NCI-H1694 (cell line): ENCODE measurements at places on chromosomes 7 and 10.

- no peak for DNase-seq
Observed at GRCh38 chr7:68414631-68415425, 1183.4 kb upstream of the AUTS2 start.

GRCh38 chr7:75696263-75697037, 42.3 kb downstream of the HIP1 start:
- DNase-seq, result no peak

DNA sequence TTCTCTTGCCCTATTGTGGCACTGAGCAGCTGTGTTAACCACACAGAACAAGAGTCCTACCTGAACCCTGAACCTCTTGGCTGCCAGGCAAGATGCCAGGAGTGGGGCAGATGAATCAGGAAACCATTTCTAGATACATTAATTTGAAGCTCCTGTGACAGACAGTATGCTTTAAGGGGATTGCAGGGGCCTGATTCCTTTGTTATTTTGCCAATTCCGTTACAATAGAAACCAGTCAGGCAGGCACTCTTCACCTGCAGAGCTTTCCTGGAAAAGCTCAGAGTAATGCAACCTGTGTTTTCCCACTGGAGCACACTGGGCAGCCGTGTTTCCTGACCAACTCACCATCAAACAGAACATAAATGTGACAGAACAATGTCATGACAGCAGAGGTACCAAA, 233.1 kb downstream of the BMPER start:
- DNase-seq, result no peak

DNA sequence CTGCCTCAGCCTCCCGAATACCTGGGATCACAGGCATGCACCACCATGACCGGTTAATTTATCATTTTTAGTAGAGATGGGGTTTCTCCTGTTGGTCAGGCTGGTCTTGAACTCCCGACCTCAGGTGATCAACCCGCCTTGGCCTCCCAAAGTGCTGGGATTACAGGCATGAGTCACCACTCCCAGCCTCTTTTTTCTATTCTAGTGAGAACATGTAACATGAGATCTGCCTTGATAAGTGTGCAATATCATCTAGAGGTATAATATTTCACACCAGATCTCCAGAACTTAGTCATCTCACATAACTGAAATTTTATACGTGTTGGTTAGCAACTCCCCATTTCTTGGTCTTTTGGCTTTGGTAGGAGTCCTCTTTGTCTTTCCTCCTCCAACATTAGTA, 656.9 kb downstream of the CNTNAP2 start:
- DNase-seq, result no peak

GRCh38 chr7:39659356-39660013, 36.1 kb downstream of the RALA start:
- no peak for DNase-seq

DNA sequence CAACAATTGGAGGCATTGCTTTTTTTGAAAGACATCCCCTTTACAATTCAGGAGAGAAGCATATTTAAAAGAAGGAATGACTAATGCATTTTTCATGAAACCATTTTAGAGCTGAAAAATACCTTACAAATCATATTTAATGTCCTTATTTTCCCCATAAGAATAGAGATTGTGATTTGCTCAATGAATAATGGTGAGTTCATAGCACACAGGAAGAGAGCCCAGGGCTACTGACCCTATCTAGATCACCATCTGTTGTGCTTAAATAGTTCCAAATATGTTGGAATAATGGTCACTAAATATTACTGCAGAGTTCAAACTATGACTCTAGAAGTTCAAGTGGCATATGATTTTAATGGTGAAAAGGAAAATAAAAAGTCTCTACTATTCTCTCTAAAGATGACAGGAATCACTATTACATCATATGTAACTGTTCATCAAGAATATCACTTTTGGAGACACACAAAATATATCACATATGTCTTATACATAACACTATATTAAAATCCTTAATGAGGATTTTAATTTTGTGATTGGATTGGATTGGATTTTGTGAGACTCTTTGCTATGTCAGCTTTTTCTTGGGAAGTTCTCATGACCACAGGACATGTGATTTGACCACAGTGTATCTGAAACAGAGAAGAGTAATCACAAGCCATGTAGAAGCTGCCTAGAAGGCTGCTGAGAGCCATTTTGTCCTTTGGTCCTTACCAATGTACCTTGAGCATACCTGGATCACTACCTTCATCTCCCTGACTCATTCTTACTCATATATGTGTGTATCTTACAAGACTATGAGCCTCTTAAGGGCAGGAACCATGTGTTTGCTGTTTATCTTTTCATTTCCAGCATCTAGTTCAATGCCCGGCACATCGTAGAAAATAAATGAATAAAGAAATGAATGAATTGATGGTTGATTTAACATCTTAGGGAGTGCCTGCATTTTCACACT, 26.4 kb downstream of the SLC16A9 start:
- DNase-seq, result no peak

DNA sequence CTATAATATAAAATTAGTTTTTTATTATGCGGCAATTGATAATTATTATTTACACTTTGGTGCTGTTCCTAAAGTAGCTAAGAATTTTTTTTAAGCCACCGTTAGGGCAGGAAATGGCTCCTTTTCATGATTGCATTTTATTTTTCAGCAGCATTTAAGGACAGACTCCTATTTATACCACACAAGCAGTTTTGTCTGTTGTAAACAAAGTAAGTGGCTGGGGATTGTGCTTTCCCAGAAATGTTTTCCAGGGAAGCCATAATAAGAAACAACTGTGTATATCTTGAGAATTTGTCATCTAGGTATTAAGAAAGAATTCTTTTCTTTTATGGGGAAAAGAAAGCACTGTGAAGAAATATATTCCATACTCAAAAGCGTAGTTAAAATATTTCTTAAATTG, 232.0 kb downstream of the VTI1A start:
- no peak for DNase-seq

- peak; percentile 6 for DNase-seq
Observed at GRCh38 chr10:61904733-61905725, 3.5 kb downstream of the ARID5B start.

DNA sequence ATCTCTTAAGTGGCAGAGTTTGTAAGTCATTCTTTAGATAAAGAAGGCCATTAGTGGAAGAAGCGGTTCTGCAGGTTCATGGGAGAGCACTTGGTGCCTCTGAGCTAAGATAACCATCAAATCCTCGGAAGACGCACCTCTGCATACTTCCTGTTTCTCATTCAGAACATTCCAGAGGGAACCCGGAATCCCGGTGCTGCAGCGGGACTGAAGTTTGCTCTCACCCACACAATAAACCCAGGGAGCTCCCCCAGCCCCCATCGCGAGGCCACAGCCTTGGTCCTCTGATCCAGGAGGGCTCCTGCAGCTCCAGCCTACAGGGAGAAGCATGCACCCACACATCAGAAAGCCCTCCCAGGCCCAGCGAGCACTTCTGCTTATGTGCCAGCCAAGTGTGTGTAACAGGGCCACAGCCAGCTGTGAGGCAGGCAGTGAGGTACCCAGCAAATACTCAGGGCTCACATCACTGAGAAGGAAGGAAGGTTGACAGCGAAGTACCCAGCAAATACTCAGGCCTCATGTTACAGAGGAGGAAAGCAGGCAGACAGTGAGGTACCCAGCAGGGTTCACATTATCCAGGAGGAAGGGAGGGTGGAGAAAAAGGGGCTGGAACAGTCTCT, 142.4 kb downstream of the DIP2C start:
- no peak for DNase-seq

GRCh38 chr10:93458821-93459257, 23.3 kb downstream of the MYOF start:
- DNase-seq, result no peak

DNA sequence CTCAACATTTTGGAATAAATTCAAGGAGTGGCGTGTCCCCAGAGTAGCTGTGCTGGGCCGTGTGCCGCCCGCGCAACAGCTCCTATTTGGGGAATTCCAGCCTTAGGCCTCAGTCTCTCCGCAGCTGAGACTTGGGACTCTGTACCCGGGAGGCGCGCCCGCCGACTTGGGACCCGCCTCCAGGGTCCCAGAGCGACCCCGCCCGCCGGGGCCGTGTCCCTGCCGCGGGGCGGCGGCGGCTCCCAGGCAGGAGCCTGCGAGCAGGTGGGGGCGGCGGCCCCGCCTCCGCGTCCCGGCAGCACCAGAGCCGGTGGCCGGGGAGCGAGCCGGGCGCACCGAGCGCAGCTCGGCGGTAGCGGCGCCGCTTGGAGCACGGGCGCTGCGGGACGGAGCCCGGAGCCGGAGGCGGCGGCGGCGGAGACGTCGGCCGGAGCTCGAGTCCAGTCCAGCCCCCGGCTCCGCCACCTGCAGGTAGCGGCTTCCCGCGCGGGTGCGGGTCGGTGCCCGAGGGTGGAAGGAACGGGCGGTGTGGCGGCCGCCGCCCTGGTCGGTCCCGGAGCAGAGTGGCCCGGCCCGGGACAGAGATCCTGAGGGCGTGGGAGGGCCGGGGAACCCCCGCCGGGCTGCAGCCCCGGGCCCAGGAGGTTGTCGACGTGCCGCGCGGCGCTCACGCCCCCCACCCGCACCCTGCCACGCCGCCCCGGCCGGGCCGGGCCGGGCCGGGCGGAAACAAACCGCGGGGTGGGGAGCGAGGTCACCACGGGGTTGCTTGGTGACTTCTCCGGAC, at the start of gene WIPF3:
WIPF3 (plus strand) TSS at position 301 of the 787 bp plus-strand sequence. CDS start 28,217 bp downstream, outside the sequence.
- DNase-seq, result no peak
